ENCODE measurements at places on chromosomes 3 and 15. TPM values are rescaled to one million over a fixed set of nuclear protein-coding genes. Genes with fewer than 3 reads are reported as not detected.

ZBED2 gene
- 1.5 TPM for total RNA-seq

RAB7A gene
- 214 TPM for total RNA-seq

AP3B2 gene
- 1.7 TPM for total RNA-seq

FRMD5 gene
- total RNA-seq = 0.32 TPM

TM4SF1 gene
- 54.9 TPM for total RNA-seq

RFTN1 gene
- total RNA-seq = 52.4 TPM

DNA sequence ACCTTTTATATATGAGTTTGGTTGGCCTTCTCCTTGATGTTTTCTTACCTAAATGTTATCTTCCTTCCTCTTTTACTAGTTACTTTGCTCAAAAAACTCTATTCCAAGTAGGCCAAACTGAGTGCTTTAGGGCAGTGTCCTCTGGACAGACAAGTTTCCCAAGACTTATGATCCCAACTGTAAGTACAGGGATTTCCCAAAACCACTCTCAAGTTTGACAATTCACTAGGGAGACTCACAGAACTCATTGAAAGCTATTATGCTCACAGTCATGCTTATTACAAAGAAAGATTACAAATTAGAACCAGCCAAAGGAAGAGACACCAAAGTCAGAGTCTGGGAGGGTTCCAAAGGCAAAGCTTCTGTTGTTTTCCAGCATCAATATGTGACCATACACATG, 534.2 kb upstream of the ALCAM start:
- DNase-seq = no peak

DNA sequence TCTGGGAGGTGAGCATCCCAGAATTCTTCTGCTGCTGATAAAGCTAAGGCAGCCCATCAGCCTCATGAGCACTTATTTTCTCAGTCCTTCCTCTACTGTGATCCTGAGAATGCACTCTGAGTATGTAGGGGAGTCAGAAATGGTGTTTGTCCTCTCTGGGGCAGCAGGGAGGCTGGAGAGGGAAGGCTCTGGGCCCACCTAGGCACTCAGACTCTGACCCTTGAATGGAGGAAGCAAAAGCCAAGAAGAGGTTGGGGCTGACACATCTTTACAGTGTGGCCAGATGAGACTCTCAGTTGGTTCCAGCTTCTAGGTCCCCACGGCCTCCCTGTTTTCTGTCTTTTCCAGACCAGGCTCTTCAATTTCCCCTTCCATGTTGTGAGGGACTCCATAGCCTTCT, 36.1 kb upstream of the BLM start:
- no peak for DNase-seq

- no peak for DNase-seq
These were observed 66.5 kb downstream of the NME9 start for GRCh38 chr3:138263104-138263503.

All from ovary (tissue), 10 donors.